ENCODE measurements at places on chromosomes 6 and 20. TPM values are rescaled to one million over a fixed set of nuclear protein-coding genes. Genes with fewer than 3 reads are reported as not detected.

The GRIK2 gene
- polyA plus RNA-seq = 0.82 TPM

The F13A1 gene
- 16.8 TPM for polyA plus RNA-seq

The USP49 gene
- 1.3 TPM for polyA plus RNA-seq

The SLC22A1 gene
- polyA plus RNA-seq = 1.4 TPM

The TXNDC5 gene
- 94.0 TPM for polyA plus RNA-seq

The OSTM1 gene
- polyA plus RNA-seq = 18.5 TPM

The ANKEF1 gene
- polyA plus RNA-seq = not detected

The GSTA1 gene
- polyA plus RNA-seq = 248 TPM

The CENPQ gene
- polyA plus RNA-seq = 5.5 TPM

The OPRM1 gene
- polyA plus RNA-seq = not detected

The MUC22 gene
- not detected for polyA plus RNA-seq

The SMOC2 gene
- 228 TPM for polyA plus RNA-seq

The C6orf58 gene
- polyA plus RNA-seq = not detected

The AKAP12 gene
- polyA plus RNA-seq = 69.3 TPM

The SLC18B1 gene
- 4.0 TPM for polyA plus RNA-seq

The PSMG4 gene
- 38.2 TPM for polyA plus RNA-seq

The CD93 gene
- 5.7 TPM for polyA plus RNA-seq

The SPACA1 gene
- polyA plus RNA-seq = not detected

The RPRD1B gene
- 6.9 TPM for polyA plus RNA-seq

The BACH2 gene
- polyA plus RNA-seq = 0.36 TPM

The KIF6 gene
- polyA plus RNA-seq = not detected

The MLN gene
- 2.6 TPM for polyA plus RNA-seq

The MATN4 gene
- polyA plus RNA-seq = 0.18 TPM

The RCAN2 gene
- 137 TPM for polyA plus RNA-seq

The PLA2G7 gene
- 4.8 TPM for polyA plus RNA-seq

The HLA-DRB1 gene
- 18.5 TPM for polyA plus RNA-seq

The LY6G6C gene
- polyA plus RNA-seq = not detected

The KCNQ5 gene
- polyA plus RNA-seq = 0.15 TPM

The TMEM151B gene
- polyA plus RNA-seq = not detected

The CFAP61 gene
- 2.0 TPM for polyA plus RNA-seq

The ZNF341 gene
- polyA plus RNA-seq = 0.50 TPM

The TINAG gene
- not detected for polyA plus RNA-seq

The BPI gene
- polyA plus RNA-seq = not detected

The MAVS gene
- polyA plus RNA-seq = 14.6 TPM

The ERMARD gene
- polyA plus RNA-seq = 10.3 TPM

The MOG gene
- polyA plus RNA-seq = 1.5 TPM

The MCCD1 gene
- polyA plus RNA-seq = not detected

The REM1 gene
- 12.7 TPM for polyA plus RNA-seq

The CALHM6 gene
- polyA plus RNA-seq = 0.82 TPM

The GPR6 gene
- polyA plus RNA-seq = not detected

Data from aorta (tissue), 5 donors.